Activated naive CD8-positive, alpha-beta T cell treated with anti-CD3 and anti-CD28 coated beads for 36 hours (primary cell): ENCODE measurements at places on chromosomes 3 and 15.

- DNase-seq: no peak
Observed at GRCh38 chr15:80350941-80351610, 53.1 kb upstream of the ARNT2 start.

GRCh38 chr3:141218162-141218835, 13.3 kb upstream of the PXYLP1 start:
- no peak for DNase-seq

- no peak for DNase-seq
Observed at GRCh38 chr3:159904455-159904854, 84.2 kb upstream of the IL12A start.

- no peak for DNase-seq
Observed at GRCh38 chr3:103992469-103992868, 1374.2 kb upstream of the ALCAM start.

DNA sequence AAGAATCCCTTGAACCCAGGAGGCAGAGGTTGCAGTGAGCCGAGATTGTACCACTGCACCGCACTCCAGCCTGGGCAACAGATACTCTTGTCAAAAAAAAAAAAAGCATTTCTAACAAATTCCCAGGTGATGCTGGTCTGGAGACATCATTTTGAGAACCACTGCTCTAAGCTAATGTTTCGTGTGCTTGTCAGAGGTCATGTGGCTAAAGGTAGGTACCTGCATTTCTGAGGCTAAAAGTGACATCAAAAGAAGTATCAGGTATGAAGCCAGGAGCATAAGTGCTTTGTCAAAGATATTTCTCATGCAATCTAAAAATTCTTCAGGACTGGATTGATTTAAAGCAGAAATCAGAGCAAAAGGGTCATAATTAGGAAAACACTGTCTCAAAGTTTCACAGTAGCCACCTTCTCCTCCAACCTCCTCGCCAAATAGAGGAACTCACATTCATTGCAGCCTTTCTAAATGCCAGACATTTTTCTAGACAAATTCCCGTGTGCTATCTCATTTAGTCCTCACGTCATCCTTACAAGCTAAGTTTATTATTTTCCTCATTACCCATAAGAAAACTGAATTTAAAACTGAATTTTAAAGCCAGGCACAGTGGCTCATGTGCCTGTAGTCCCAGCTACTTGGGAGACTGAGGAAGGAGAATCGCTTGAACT, 25.7 kb upstream of the GSK3B start:
- DNase-seq: no peak

GRCh38 chr3:88725440-88726165, 381.8 kb upstream of the EPHA3 start:
- no peak for DNase-seq

DNA sequence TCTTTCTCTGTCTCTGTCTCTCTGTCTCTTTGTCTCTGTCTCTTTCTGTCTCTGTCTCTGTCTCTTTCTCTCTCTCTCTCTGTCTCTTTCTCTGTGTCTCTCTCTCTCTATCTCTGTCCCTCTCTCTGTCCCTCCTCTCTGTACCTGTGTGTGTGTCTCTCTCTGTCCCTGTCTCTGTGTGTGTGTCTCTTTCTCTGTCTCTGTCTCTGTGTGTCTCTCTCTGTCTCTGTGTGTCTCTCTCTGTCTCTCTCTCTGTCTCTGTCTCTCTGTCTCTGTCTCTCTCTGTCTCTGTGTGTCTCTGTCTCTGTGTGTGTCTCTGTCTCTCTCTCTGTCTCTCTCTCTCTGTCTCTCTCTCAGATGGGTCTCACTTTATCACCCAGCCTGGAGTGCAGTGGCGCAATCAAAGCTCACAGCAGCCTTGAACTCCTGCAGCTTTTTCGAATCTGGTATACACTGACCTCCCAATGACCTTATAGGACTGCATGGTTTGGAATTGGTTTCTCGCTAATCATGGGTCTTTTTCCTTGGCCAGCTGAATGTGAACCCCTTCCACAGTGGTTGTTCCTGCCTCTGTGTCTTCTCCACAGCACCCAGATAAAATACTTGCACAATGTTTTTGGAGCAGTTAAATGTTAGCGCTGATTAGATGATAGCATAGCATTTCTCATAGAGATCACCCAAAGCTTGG, 102.6 kb upstream of the KLHL25 start:
- no peak for DNase-seq

DNA sequence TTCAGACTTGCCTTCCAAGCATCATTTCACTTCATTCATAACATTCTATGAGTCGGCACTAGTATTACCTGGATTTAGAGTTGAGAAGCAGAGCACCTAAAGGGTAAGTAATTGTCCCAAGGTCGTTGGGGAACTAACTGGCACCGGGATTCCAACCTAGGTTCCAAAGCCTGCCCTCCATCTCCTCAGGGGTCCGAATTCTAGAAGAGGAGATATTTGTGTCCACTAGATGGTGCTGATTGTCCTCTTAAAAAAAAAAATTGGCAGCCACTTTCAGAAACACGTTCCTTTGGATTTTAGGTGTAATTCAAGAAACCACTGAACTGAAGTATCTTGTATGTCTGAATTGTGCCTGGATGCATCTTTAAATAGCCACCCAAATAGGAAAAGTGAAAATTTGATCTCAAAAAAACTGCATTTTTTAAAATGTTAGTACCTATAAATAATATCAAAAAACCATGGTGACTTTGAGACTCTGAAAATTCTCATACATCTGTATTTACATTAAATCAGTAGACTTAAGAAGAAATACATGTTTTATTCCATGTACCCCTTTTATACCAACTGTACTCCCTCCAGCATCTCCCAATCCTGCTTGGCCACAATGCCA, 3.9 kb upstream of the FSIP1 start:
- DNase-seq: no peak

- DNase-seq: no peak
Observed at GRCh38 chr3:119700920-119701734, 1.7 kb upstream of the CFAP91 start.
